Esophagus squamous epithelium (tissue), 5 donors: ENCODE measurements at places on chromosomes 7 and 10. TPM values are rescaled to one million over a fixed set of nuclear protein-coding genes. Genes with fewer than 3 reads are reported as not detected.

DNA sequence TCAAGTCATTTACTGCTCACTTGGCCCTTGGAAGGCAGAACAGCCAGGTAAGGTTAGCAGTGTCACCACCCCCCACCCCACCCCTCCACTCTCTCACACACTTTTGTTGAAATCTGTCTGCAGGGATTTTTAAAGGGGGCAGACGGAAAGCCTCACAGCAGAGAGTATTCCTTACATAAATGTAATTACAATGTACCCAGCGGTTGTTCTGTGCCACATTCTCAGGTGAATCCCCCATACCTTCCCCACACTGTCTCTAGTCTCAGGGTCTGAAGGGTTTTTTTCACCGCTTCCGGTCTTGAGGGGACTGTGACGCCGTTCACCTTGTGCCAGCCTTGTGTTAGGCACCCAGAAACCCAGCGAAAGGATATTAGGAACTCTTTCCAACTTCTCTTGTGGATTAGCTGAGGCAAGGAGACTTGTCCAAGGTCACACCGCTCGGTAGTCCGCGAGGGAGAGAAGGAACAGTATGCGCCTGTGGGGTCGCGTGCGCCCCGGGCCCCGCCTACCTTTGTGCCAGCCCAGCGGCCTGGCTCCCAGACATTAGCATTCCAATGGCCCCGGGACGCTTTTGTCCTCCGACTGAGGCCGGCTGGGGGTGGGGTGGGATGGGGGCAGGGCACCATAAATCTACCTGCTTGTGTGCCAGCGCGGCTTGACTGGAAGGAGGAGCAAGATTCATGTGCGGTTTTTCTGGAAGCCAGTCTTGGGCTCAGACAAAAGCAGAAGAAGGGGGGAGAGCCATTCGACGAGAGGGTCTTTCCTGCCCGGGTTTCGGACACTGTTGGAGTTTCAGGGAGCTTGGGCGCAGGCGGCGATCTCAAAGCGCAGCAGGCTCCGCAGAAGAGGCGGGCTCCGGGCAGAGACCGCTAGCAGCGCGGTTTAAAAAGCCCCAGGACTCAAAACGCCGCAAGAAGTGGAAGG, 4.5 kb downstream of the NEUROG3 start:
- H3K27me3 ChIP-seq: peaks cover 44% of the 10 kb centered on the region
- DNase-seq: no peak
- no peak overlapping the region for H3K4me3 ChIP-seq
- H3K27ac ChIP-seq: no peak overlapping the region

DNA sequence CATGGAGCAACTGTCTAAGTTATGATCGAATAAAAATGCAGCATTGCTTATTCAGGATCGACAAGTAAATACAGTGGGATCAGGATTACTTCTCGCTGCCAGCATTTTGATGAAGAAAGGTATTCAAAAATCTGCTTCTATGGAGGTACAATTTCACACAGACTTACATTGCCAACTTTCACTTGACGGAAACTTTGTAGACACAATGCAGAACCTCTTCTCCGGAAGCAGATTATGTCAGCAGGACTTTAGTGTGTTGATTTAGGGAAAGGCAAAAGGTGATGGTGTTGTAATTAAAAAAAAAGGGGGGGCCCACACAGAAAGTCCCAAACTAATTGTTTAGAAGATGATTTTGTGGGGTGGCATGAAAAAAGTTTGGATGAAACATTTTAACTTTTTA, 462.4 kb upstream of the KLF6 start:
- H3K27ac ChIP-seq: no peak overlapping the region
- peaks cover 35% of the 10 kb centered on the region for H3K4me1 ChIP-seq
- no peak overlapping the region for H3K4me3 ChIP-seq

- H3K27ac ChIP-seq: peak overlapping the region; percentile 31
Observed at GRCh38 chr10:127013211-127013656, 108.0 kb downstream of the DOCK1 start.

GRCh38 chr10:26374426-26374825, 63.7 kb upstream of the APBB1IP start:
- DNase-seq: no peak
- no peaks in the 10 kb centered on the region for H3K36me3 ChIP-seq
- H3K4me3 ChIP-seq: no peak overlapping the region
- H3K27me3 ChIP-seq: no peaks in the 10 kb centered on the region
- H3K27ac ChIP-seq: no peak overlapping the region

GRCh38 chr7:28419716-28420115, 7.4 kb downstream of the CREB5 start:
- DNase-seq: no peak
- no peak overlapping the region for H3K4me3 ChIP-seq
- H3K4me1 ChIP-seq: no peaks in the 10 kb centered on the region

- peaks cover 23% of the 10 kb centered on the region for H3K27me3 ChIP-seq
- no peaks in the 10 kb centered on the region for H3K36me3 ChIP-seq
- H3K27ac ChIP-seq: no peak overlapping the region
- H3K4me1 ChIP-seq: no peaks in the 10 kb centered on the region
- no peak overlapping the region for H3K4me3 ChIP-seq
- DNase-seq: no peak
Observed at GRCh38 chr10:7488418-7488829, 77.6 kb upstream of the SFMBT2 start.

DNA sequence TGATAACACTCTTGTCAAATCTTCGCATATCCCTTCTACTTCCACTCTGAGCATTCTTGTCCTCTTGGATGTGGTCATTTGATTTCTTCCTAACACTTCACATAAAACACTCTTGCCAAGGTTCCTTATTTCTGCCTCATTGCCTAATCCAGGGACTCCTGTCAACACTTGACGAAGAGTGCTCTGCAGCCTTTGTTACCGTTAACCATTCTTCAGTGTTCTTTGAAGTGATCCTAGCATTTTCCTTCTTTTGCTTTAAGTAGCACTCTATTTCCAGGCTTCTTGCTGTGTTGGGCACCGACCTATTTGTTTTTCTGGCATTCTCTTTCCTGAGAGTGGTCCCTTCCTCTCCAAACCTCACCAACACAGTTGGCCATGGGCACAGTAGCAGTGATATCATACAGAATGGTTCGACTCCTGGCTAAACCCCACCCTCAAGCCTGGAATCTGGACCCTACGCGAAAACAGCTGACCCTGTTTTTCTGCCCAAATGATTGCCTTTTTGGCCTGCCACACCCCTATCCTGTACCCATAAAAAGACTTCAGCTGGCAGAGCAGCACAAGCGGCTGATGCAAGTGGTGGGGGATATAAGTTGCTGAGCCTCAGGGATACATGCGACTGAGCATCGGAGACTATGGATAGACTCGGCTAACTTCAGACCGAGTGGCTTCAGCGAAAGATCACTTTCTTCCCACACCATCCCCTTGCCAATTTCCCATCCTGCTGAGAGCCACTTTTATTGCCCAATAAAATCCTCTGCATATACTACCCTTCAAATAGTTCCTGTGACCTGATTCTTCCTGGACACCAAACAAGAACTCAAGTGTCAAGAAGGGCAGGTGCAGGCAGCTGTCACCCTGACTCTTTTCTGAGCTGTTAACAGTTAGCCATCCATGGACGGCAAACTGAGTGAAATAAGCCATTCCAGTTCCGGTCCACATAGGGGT, 820.6 kb downstream of the CCSER2 start:
- H3K36me3 ChIP-seq: no peaks in the 10 kb centered on the region
- H3K4me3 ChIP-seq: no peak overlapping the region
- H3K27ac ChIP-seq: no peak overlapping the region
- H3K4me1 ChIP-seq: no peaks in the 10 kb centered on the region
- no peaks in the 10 kb centered on the region for H3K27me3 ChIP-seq

GRCh38 chr7:111499027-111499426, 63.3 kb downstream of the IMMP2L start:
- no peak overlapping the region for H3K4me3 ChIP-seq
- H3K27ac ChIP-seq: no peak overlapping the region
- no peak for DNase-seq
- no peaks in the 10 kb centered on the region for H3K4me1 ChIP-seq
- no peaks in the 10 kb centered on the region for H3K36me3 ChIP-seq
- no peaks in the 10 kb centered on the region for H3K27me3 ChIP-seq

DNA sequence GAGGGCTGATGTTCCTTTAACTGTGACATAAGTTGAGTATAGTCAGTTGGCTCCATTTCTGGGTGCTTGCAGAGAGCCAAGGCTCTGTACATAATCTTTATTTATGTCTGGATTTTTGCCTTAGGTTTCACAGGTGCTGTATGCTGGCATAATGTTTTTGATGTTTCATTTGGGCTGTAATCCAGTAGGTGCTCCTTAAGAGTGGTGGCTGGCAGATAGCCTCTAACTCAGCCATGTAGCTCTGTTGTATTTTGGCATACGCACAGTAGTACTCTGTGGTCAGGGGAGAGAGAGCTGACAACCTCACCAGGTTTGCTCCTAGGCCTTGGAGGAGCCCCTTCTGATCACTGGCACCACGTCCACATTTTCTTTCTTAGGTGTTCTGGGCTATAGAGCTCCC, 61.1 kb downstream of the RNF133 start:
- H3K27ac ChIP-seq: no peak overlapping the region
- DNase-seq: no peak
- no peaks in the 10 kb centered on the region for H3K36me3 ChIP-seq
- H3K4me3 ChIP-seq: no peak overlapping the region
- no peaks in the 10 kb centered on the region for H3K27me3 ChIP-seq

DNA sequence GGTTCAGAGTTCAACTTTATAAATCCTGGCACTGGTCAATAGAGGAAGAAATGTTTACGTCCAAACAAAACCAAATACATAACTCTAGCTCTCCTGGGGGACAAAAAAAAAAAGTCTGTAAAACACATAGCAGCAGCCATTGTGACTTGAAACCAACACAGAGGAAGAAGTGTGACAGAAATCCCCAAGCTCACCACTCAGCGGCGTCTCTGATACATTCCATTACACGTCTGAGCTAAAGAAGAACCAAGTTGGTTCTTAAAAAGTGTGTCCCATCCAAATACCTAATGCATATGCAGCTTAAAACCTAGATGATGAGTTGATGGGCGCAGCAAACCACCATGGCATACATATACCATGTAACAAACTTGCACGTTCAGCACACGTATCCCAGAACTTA, 58.3 kb upstream of the NANOS1 start:
- H3K36me3 ChIP-seq: no peaks in the 10 kb centered on the region
- no peaks in the 10 kb centered on the region for H3K4me1 ChIP-seq
- no peaks in the 10 kb centered on the region for H3K27me3 ChIP-seq
- DNase-seq: no peak

- no peaks in the 10 kb centered on the region for H3K4me1 ChIP-seq
- DNase-seq: no peak
- no peak overlapping the region for H3K27ac ChIP-seq
- no peak overlapping the region for H3K4me3 ChIP-seq
- no peaks in the 10 kb centered on the region for H3K36me3 ChIP-seq
Observed at GRCh38 chr7:117796889-117797288, 76.4 kb downstream of the CTTNBP2 start.

- no peak for DNase-seq
- no peak overlapping the region for H3K27ac ChIP-seq
- no peaks in the 10 kb centered on the region for H3K36me3 ChIP-seq
- peaks cover 16% of the 10 kb centered on the region for H3K4me1 ChIP-seq
- H3K4me3 ChIP-seq: no peak overlapping the region
Observed at GRCh38 chr7:108452707-108453106, 3.5 kb downstream of the NRCAM start.

GRCh38 chr10:10223131-10223530, 794.5 kb upstream of the CELF2 start:
- H3K36me3 ChIP-seq: no peaks in the 10 kb centered on the region
- DNase-seq: no peak
- H3K4me1 ChIP-seq: no peaks in the 10 kb centered on the region
- no peak overlapping the region for H3K4me3 ChIP-seq

GRCh38 chr7:102908676-102909075, 4.1 kb upstream of the LRRC17 start:
- peaks cover 6% of the 10 kb centered on the region for H3K4me1 ChIP-seq
- no peak overlapping the region for H3K27ac ChIP-seq
- no peak for DNase-seq
- H3K36me3 ChIP-seq: no peaks in the 10 kb centered on the region

DNA sequence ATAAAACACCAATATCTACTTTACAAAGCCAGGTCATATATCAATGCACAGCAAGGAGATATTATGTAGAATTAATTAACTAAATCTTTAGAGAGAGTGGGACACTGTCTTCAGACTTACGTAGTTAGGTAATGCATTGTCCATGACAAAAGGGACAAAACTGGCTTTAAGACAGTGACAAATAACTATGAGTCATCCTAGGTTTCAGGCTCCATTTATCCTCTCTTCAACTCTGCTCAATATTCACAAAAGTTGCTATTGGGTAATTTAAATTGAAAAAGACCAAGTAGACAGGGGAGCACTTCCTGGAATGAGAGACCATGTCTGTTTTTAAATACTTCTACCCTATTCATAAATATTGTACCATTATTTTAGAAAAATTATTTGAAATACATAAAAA, 464.5 kb downstream of the ARL4A start:
- H3K4me1 ChIP-seq: no peaks in the 10 kb centered on the region
- no peak overlapping the region for H3K4me3 ChIP-seq
- H3K36me3 ChIP-seq: no peaks in the 10 kb centered on the region
- no peak for DNase-seq
- no peak overlapping the region for H3K27ac ChIP-seq

DNA sequence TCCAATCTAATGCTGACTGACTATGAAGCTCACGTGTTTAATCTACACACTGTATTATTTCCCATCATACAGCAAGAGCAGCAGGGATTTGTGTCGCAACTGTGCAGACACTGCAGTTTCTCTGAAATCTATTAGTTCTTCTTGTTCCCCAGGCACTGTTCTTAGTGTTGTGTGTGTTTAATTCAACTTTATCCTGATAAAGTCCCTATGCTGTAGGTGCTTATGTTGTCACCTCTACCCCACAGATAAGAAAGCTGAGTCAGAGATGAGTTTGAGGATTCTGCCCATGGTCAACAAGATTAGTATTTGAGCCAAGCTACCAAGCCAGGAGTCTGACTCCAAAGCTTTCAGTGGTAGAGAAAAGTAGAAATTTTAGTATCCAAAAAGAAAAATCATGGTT, 22.5 kb upstream of the EPHB6 start:
- H3K27me3 ChIP-seq: no peaks in the 10 kb centered on the region
- H3K4me1 ChIP-seq: no peaks in the 10 kb centered on the region

DNA sequence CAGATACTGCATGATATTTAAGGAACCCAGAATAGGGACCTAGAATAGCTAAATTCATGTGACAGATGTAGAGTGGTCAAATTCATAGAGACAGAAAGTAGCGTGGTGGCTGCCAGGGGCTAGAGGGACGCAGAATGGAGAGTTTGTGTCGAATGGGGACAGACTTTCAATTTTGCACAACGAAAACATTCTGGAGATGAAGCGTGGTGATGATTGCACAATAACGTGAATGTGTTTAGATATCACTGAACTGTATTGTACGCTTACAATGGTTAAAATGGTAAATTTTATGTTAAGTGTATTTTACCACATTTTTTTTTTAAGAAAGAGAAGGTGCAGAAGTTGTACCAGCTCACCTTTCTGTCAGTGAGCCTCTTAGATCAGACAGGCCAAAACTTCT, 137.8 kb upstream of the TNS3 start:
- no peak for DNase-seq
- H3K27ac ChIP-seq: no peak overlapping the region
- no peaks in the 10 kb centered on the region for H3K36me3 ChIP-seq

Gene GRID2IP
- not detected for total RNA-seq

Gene NUTM2B
- not detected for total RNA-seq

Gene APBB1IP
- 0.45 TPM for total RNA-seq

Gene C10orf105
- under 0.01 TPM for total RNA-seq

Gene SPDYE2B
- total RNA-seq: not detected

Gene SAP25
- not detected for total RNA-seq

Gene POLR1F
- total RNA-seq: 15.8 TPM
